ENCODE measurements at places on chromosomes 11 and 22. TPM values are rescaled to one million over a fixed set of nuclear protein-coding genes. Genes with fewer than 3 reads are reported as not detected.

Gene HPX
- 2.5 TPM for total RNA-seq

DNA sequence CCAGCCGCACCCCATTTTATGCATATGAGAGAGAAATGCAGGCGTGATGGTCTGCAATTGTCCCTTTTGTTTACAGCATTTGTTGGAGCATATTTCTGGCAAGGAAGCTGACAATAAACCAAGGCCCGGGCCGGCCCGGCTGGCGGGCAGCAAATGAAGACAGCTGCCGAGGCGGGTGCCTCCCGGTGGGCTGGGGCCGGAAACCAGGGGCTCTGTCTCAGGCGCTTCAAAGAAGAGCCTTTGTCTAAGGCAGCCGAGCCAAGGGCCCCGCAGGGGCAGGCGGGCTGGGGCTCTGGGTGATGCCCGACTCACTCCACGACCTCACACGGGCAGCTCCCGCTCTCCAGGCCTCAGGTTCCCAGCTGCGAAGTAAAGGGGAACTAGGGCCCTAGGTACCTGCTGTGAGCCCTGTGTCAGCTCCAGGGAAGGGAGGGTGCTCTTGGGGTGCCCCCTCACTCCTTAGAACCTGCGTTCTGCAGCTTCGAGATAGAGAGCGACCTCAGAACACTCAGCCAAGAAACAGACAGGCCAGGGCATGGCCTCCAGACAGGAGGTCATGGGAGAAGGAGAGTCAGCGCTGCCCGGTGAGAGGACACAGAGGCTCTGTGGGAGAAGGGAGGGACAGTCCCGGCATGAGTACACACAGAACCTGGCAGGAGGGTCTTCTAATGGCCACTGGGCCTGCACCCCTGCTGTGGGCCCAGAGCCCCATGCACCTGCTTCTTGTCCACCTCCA, 2.4 kb downstream of the LINC01488 start:
- no peak for DNase-seq

DNA sequence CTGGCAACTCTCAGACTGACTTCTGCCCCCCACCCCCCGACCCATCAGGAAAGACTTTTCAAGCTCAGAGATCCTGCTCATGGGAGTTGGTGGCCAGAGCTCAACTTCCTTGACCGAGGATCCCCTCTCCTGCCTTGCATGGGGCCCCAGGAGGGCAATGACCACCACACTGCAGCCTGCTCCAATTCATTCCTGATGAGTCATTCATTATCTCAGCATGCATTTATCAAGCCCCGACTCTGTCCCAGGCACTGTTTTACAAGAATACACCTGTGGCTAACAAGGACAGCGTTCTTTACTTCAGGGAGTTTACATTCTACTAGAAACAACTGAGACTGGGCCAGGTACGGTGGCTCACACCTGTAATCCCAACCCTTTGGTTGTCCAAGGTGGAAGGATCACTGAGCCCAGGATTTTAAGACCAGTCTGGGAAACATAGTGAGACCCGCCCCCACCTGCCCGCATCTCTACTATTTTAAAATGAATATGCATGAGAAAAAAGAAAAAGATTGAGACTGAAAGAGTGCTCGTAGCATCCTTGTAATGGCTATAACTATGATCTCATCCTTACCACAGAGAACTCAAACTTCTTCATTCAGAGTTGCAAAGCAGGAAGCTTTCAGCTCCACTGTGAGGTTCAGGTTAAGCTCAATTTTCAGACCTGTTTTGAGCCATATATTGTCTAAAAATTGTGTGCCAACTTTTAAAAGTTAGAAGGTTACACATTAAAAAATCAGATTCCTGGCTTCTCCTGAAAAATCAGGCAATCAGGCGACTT, 60.4 kb downstream of the FEZ1 start:
- no peak for DNase-seq

- no peak for DNase-seq
Observed at GRCh38 chr22:20677684-20678242, 96.2 kb upstream of the SERPIND1 start.

GRCh38 chr11:22479208-22479607, 141.0 kb downstream of the SLC17A6 start:
- no peak for DNase-seq

GRCh38 chr22:22546490-22546889, 12.6 kb downstream of the PRAME start:
- no peak for DNase-seq

Data from left colon (tissue), 2 donors.